ENCODE measurements at places on chromosomes 13 and 19. TPM values are rescaled to one million over a fixed set of nuclear protein-coding genes. Genes with fewer than 3 reads are reported as not detected.

The CLEC17A gene
- total RNA-seq = not detected

The SULT2A1 gene
- total RNA-seq = 188 TPM

The CACNG6 gene
- 0.32 TPM for total RNA-seq

The YJU2 gene
- 18.8 TPM for total RNA-seq

The ZFP14 gene
- total RNA-seq = 7.0 TPM

The CACNG7 gene
- total RNA-seq = 1.4 TPM

The CRX gene
- not detected for total RNA-seq

The KLK14 gene
- not detected for total RNA-seq

The DENND1C gene
- 0.48 TPM for total RNA-seq

The ZNF793 gene
- total RNA-seq = 5.1 TPM

The CYTH2 gene
- 63.1 TPM for total RNA-seq

The POU4F1 gene
- total RNA-seq = 0.17 TPM

The SLITRK1 gene
- not detected for total RNA-seq

The KLK2 gene
- total RNA-seq = not detected

The RGS9BP gene
- total RNA-seq = 4.0 TPM

Measured in hepatocyte (in vitro differentiated cells).